ENCODE measurements at places on chromosomes 7 and 10.

DNA sequence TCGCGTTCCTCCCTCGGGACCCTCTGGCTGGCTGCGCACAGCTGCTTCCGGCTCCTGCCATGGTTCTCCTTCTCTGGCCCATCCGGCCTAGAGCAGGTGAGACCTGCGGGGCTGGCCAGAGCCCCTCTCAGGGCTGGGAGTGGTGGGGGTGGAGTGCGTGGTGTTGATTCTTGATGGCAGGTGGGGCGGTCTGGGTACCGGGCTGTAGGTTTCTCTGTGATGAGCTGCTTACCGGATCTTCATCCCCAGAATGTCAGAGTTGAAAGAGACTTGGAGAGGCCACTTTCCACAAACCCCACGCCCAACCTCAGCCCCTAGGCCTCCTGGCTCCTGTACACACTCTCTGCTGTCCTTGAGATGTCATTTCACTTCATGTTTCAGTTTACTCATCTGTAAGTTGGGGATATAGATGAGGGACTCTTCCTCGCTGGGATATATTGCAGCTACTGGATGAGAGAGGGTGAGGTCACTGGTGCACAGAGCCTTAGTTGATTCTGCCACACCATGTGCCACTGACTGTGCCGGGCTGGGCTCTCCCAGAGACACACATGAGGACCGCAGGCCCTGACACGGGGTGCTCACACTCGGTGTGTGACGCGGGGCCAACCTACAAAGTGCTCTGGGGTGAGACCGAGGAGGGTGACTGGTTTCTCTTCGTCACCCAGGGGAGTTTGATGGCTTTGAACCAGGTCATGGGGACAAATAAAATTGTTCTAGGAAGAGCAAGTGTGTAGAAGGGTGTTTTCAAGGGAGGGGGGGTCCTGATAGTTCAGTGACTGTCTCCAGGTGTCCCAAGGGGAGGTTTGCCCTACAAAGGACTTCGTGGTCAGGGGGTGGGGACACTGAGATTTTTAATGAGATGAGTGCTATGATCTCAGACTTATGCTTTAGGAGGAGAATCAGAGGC, 29.5 kb downstream of the ZNF775 start:
- DNase-seq: no peak

DNA sequence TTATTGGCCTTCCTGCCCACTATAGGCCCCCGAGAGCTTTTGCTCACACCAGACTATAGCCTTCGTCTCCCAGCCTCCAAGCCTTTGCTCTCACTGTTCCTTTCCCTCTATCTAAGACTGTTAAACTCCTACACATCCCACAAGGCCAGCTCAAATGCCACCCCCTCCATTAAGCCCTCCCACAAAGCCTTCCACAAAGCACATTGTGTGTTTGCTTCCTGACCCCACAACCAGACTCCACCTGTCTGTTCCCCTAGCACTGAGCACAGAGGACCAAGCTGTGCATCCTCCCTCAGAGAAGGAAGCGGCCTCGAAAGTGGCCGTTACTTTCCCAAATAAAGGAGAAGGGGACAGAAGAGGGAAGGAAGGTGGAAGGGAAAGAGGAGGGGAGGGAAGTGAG, 1.3 kb downstream of the LOXL4 start:
- no peak for DNase-seq

GRCh38 chr10:59177031-59177797, 771 bp downstream of the PHYHIPL start:
- DNase-seq: peak; percentile 63

DNA sequence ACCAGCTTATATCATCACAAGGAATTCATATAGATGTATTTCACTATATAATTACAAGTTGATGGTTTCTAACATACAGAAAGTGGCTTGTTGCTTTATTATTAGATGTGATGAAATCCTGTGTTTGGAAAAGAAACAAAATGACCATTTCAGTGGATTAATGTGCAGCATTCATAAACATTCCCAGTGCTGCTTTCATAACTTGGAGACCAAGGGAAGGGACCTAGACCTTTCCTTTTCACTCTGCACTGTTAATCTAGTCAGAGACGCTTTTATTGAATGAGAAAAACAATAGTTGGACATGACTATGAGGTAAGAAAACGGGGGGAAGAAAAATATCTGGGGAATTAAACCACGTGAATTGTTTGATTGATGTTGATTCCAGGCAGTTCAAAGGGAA, 160.0 kb downstream of the HDAC9 start:
- DNase-seq: no peak

DNA sequence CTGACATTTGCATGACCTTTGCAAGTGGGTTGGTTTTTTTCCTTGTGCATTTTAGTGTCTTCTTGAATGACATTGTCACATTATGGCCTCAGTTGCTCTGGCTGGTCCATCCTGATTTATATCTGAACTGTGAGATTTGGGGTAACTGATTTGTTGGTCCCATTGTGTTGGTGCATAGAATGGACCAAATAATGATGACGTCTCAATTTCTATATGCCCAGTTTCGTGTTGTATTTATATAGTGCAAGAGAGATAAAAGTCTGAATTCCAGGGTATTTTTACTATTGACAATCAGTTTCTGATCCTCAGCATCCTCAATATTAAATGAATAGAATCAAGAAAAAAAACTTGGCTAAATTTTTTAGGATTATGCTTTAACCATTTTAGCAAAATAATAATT, 281.8 kb downstream of the HDAC9 start:
- DNase-seq: no peak

GRCh38 chr10:62749093-62749683, 55.3 kb upstream of the ADO start:
- no peak for DNase-seq

GRCh38 chr7:95933618-95934017, 161.3 kb downstream of the DYNC1I1 start:
- no peak for DNase-seq

DNA sequence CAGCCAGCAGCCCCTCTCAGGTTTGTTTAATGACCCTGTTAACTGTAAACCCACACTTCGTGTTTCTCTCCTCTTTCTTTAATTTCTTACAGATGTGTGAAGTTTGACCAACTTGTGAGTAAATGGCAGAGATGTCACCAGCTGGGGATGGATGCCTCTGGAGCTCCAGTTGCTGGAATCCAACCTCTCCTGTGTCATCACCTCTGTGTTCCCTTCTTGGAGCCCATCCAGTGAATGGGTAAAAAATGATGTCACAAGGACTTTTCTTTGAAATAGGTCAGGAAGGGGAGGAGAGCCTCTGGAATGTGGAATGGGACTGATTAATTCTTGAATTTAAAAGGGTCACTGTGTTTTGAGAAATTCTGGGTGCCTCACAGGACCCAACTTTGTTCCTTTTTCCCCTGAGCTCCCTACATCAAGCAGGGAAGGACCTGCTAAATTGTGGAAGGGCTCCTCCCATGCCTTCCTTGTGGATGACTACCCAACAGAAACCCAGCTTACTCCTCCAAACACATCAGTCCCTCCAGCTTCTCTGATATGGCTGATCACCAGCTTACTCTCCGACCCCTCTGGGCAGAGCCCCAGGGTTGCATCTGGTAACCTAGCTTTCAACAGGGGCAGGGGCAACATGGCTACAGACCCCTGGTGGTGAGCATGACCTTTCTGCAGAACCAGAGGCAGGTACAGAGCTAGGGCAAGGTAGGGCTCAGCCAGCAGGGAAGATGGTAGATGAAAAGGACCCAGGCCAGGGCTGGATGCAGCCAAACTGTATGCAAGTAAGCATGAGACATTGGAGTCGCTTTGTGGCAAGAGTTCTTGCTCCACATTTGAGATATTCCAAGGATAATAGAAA, 67.5 kb downstream of the STRA8 start:
- DNase-seq: no peak

DNA sequence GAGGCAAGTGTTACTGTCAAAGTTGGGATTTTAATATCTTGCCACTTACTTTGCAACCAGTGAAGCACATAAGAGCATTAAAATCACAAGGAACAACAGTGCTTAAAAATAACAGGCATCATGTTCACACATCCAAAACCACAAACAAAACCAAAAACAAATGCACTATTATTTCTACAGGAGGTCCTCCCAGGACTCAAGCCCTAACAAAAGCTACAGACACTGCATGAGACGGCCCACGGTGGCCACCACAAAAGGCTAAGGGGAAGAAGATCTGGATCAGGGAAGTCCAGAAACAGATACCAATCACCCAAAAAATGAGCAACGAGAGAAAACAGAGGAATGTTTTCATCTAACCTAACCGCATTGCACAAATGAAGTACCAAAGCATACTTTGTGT, 158.4 kb downstream of the ZMYND11 start:
- no peak for DNase-seq

- no peak for DNase-seq
Observed at GRCh38 chr10:73779539-73780197, 2.2 kb upstream of the CHCHD1 start.

- no peak for DNase-seq
Observed at GRCh38 chr10:33506391-33506790, 171.9 kb upstream of the NRP1 start.
